ENCODE measurements at places on chromosomes 11 and 22.
A peak's percentile ranks its signal among the peaks of the same experiment; 100 is the strongest.

DNA sequence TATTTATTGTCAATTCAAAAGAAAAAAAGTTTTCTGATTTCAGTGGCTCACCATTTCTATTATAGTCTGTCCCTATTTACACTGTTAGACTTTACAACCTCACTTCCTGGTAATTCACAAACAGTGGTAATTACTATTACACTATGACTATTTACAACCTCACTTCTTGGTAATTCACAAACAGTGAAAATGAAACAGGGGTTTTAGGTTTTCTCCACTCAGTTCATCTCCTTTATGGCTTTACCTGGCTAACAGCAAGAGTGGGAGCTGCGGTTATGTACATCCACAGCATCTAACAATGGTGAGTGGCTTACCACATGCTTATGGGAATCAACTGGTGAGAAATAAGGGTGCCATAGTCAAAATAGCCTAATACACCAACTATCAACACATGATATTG is 166.4 kb downstream of the CASP12 start:
- no peak for DNase-seq

- DNase-seq: no peak
These were observed 9.8 kb upstream of the DNAJB13 start for GRCh38 chr11:73940801-73941570.

- no peak for DNase-seq
These were observed 86.0 kb upstream of the CADM1 start for GRCh38 chr11:115590254-115590653.

DNA sequence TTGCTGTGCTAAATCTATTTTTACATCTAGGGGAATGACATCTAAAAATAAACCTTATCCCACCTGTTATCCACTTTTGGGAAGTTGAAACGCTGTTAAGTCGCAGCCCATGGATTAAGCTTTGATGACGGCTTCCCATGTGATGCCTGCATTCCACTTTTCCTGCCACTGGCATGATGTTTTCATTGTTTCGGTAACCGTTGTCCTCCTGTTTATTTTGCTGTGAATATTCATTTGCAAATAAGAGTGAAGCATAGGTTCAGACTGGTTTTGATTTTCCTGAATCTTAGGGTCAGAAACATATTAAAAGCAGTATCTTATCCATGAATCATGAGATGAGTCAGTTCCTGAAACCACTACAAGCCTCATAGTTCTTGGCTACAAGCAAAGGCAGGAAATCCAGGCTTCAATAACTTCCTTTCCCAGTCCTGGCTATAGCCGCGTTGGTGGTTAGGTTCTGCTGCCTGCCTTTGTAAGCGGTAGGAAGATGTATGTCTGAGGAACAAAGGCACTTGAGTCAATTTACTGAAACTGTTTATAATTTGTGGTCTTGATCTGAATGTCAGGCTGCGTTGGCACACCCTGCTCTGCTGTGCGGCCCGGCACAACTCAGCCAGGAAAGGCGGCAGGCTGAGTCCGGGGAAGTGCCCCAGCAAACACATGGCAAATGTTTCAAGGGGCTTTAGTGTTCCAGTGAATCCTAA is 19.4 kb downstream of the TEAD1 start:
- DNase-seq: no peak

DNA sequence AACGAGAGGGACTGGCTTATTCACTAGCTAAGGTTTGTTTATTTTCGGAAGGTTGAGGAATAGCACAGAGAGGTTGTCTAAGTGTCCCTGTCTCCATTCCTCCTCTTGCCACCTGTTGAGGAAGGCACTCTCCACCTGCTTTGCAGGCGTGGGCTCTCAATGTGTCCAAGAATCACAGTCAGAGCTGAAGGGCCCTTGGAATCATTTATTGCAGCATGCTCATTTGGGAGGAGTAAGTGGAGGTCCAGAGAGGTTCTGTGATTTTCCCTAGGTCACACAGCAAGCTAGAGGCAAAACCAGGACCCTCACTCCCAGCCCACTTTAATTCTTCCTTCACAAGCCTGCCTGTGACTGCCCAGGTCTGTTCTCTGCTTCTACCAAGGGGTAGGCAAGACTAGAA is 21.3 kb downstream of the ZBTB16 start:
- DNase-seq: no peak

DNA sequence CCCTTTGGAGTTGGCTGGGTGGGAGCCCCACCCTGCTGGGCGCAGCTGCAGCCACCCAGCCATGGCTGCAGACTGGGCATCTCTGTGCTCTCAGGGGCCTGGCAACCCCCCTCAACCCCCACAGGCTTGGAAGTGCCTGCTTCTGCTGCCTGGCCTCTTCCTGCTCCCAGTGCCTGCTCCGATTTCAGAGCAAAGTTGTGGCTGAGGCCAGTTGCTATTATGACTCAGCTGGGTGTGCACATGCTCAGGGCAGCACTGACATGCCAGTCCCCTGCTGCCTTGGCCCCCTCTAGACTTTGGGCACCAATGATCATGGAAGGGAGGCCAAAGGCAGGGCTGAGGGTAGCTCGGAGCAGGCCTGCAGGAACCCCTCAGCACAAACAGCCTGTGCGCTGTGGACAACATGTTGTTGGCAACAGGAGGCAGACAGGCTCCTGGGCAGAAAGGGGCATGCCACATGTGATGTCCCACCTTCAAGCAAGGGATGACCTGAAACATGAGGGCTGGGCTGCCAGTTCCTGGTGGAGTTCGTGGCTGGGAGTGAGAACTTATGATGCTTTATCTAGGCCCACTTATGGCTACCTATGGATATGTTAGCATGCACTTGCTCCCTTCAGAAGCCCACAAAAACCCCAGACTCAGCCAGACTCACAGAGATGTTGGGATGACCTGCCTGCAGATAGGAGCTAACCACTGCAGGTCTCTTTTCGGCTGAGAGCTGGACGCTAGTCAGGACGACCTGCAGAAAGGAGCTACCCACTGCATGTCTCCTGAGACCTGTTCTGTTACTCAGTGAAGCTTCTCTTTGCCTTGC is 96.4 kb upstream of the AMOTL1 start:
- no peak for DNase-seq

DNA sequence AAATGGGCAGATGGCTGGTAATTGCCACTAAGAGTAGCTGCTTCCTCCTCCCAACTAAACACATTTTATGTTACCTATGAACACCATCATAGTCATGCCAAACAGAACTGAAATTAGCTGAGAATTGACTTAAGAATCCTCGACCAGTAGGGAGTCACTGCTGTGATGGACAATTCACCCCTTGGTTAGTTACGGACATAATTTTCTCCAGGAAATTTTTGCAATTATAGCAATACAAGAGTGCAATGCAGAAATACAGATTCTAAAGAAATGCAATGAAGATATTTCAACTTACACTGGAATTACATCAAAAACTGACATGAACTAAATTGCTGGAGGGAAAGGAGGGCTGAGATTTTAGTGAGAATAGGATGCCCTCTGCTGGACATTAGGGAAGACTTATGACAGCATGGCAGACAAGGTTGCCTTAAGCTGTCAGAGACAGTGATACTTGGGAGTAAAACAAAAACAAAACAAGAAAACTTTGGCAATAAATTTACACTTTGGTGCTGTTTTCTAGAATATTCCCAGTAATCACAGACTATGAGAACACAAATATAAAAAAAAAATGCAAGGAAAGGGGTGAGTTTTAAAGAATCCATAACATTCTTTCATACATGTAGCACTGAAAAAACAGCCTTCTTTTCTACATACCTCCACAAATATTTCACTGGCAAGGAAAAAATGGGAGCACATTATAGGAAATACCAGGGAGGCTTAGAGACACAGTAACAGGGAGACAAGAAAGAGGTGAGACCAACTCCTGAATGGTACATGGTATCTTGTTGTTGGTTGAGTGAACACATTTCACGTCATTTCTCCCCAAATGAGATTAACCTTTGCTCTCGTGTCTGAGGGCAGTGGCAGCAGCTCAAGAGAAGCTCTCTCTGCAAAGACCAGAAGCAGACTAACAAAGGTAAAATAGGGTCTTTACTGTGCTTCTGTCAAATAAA is 11.2 kb upstream of the PPP2R1B start:
- DNase-seq: peak; percentile 83

- no peak for DNase-seq
These were observed 36.3 kb downstream of the KCNQ1OT1 start for GRCh38 chr11:2663506-2663905.

DNA sequence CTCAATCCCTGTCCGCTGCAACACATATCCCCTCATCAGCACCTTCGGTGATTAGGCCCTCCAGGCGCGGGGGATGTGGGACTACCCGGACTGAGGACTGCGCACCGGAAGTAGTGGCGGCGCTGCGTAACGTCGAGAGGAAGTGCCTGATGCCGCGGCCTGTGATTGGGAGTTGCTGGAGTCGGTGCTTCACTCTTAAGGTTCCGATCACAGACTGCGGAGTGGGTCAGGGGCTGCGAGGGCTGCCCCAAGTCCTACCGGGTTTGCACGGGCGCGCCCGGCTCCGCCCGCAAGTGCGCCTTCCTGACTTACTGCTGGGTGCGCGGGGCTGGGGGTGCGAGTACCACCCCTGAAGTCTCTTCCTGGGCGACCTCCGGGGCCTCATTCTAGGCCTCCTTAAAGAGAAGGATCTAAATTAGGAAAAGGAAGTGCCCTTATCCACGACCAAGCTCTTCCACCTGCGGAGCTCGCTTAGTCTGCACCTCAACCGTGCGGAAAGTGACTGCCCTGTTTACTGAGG is at the start of gene ALKBH3:
Gene ALKBH3 (plus strand): TSS at position 192 of the 520 bp plus-strand sequence. CDS start 1,822 bp downstream, outside the sequence.
- DNase-seq: peak; percentile 64

DNA sequence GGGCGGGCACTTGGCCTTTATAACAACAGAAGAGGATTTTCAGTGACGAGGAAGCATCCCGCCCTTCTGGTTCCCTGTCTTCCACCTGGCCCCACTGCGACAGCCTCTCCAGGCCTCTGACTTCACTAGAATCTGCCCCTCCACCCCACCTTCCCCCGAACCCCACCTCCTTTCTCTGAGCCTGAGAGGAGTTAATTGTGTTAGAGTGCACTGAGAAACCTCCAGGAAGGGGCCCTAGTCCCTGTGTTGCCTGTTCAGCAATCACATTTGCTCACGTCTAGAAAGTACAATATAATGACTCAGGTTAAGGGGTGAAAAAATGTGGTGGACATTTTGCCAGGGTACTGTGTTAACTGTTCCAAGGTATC is 38.8 kb downstream of the PTPRJ start:
- no peak for DNase-seq

GRCh38 chr11:64226507-64227051 is 505 bp downstream of the NUDT22 start:
- DNase-seq: peak; percentile 58
